ENCODE measurements at places on chromosomes 2 and 18. TPM values are rescaled to one million over a fixed set of nuclear protein-coding genes. Genes with fewer than 3 reads are reported as not detected.

PLGLB2 gene
- total RNA-seq, result 5.2 TPM

ZNF514 gene
- total RNA-seq, result 10.1 TPM

CCBE1 gene
- not detected for total RNA-seq

TMEM37 gene
- total RNA-seq, result not detected

TUBA3E gene
- not detected for total RNA-seq

CACNB4 gene
- 0.14 TPM for total RNA-seq

COL4A3 gene
- total RNA-seq, result not detected

AQP12B gene
- total RNA-seq, result not detected
